ENCODE measurements at places on chromosomes 4 and X.

DNA sequence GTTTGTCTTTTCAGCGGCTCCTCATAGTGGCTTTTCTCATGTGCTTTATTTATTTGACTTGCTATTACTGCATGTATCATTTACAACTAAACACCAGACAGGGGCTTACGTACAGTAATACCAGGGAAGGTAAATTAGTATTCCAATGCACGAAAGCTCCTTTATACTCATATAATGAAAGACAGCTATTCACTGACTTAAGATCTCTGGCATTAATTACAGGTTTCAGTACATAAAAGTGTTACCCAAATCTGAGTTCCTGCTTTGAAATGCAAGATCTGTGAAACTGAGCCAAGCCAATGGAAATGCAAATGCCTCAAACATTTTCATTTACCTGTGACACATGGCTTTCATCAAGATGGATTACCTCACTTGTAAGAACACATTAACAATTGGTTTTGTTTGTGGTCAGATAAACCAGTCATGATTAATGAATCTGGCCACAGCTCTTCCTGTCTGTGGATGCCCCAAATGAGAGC, 107.2 kb downstream of the ANAPC4 start:
- DNase-seq, result no peak

DNA sequence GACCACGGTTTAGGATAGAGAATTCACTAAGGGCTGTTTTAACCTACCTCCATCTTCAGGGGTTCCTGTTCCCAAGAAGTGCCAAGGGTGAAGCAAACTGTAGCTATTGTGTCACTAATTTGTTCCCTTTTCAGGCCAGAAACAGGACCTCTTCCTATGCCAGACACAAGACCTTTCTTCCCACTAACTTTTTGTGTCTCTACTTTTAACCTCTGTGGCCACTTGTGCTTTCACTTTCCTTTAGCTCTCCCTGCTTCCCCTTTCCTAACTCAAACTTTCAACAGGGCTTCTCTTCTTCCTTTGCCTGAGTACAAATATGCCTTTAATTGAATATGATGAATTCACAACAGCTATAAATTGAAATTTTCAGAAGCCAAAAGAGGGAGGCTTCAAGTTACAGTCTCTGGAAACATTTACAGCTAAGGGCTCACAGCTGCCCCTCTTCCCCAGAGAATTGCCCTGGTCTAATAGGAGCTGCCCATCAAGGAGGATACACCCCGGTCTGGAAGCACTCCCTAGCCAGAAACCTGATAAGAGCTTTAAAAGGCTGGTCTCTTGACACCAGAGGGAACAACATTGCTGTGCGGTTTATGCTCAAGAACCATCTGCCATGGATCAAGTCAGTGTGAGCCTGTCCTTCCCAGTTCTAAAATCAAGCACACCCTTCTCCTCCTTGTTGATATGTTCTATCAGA, 61.7 kb upstream of the PLS3 start:
- no peak for DNase-seq

GRCh38 chr4:48420144-48420543, 63.0 kb upstream of the SLC10A4 start:
- DNase-seq, result no peak

- DNase-seq, result no peak
These were observed 92.5 kb downstream of the PARM1 start for GRCh38 chr4:75025431-75025830.

- no peak for DNase-seq
These were observed 497 bp upstream of the GRPEL1 start for GRCh38 chr4:7068279-7068842.

DNA sequence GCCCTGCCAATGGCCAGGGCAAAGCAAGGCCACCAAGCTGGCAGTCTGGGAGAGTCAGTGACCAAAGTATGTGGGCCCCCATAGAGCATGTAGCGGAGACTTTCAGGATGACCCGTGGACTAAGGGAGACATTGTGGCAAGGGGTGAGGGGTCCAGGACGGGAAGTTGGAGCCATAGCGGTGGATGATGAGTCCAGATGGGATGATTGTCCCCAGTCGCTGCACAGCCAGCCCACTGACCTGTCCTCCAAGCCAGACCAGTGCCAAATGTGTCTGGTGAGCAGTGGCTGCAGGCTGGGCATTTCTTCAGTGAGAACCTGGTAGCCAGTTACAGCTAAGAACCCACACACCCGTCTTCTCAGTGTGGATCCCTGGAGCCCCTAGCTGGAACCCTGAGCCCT, 34.3 kb downstream of the ZNF185 start:
- DNase-seq, result no peak

DNA sequence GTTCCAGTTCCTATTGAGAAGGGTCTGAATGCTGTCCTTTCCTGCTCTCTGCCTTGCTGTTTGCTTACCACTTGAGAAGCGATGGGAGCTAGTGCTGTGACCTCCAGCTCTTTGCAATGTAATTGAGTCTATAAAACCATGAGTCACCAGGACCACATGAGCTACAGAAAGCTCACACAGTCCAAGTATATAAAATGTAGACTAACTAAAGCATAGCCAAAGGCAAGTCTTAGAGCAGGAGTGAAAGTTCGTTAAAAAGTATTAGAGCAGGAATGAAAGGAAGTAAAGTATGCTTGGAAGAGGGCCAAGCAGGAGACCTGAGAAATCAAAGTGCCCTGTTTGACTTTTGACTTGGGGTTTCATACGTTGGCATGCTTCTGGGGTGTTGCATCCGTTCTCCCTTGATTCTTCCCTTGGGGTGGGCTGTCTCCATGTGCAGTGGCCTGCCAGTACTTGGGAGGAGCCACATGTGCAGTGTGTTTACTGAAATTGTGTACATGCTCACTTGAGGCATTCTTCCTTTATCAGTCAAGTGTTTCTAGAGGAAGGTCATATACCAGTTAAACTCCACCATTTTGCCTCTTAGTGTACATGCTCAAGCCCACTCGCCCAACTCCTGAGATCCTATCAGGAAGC, 71.3 kb upstream of the KIT start:
- DNase-seq, result no peak

GRCh38 chr4:186204103-186204559, 12.8 kb downstream of the CYP4V2 start:
- no peak for DNase-seq

DNA sequence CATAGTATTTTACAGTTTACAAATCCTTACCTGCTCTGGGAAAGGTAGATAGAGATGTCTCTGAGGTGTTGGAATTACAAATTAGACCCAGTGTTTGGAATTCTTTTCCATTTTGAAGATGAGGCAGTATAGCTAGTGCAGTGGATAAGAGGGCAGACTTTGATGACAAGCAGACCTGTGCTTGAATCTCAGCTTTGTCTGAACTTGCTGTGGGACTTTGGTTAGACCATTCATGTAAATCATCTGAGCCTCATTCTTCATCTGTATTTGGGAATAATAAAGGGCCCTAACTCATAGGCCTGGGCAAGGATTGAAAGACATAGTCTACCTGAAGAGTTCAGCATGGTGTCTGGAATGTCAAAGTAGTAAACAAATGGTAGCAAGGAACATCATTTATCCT, 77.2 kb upstream of the BOD1L1 start:
- DNase-seq, result no peak
